ENCODE measurements at places on chromosomes 7 and 10.

DNA sequence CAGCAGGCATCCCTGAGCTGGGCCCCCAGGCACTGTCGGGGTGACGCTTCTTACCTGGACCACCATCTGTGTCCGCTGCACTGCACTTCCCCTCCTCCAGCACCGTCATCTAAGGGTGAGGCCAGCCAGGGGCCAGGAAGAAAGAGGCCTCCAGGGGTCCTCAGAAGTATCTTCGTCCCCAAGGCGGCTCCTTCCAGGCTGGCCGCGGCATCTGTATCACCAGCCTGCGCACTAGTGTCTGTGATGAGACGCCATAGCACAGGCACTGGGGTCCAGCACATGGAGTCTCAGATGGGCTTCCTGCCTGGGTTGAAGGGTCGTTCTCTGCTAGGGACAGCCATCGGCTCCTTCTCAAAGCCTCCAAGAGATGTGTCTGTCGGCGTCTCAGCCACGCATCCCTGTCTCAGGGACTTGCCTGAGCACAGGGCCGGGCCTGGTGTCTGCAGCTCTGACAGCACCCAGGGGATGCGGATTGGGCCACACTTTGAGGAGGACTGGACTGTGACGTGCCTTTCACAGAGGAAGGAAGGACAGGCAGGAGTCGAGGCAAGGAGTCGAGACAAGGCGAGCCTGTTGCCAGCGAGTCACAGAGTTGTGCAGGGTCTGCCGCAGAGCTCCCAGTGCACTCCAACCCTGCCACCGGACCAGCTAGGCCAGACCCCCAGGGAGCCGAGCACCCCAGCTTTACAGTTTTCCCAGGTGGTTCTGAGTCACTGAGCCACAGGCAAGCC lies 101.5 kb upstream of the DIP2C start:
- no peak for DNase-seq

- DNase-seq = no peak
Observed at GRCh38 chr7:95404316-95404865, 8.2 kb upstream of the PON3 start.

- DNase-seq = peak; percentile 90
Observed at GRCh38 chr10:24866604-24867583, 85.5 kb downstream of the PRTFDC1 start.

GRCh38 chr7:42492920-42493319 lies 255.9 kb upstream of the GLI3 start:
- DNase-seq = no peak

DNA sequence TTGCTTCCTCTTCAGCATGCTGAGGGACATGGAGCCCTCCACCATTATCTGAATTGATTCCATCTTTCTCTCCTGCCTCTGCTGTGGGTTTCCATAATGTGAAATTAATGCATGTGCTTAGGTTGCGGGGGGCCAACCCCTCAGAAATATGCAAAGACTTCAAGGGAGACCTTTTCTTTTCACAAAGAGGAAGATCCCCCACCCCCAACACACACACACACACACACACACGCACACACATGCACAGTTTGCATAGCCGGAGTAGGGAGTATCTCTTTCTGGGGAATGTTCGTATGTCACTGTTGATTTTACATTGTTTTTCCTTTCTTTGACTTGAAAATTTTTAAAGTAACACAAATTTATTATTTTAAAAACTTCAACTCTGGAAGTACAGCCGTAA lies 193.5 kb downstream of the MGMT start:
- no peak for DNase-seq

DNA sequence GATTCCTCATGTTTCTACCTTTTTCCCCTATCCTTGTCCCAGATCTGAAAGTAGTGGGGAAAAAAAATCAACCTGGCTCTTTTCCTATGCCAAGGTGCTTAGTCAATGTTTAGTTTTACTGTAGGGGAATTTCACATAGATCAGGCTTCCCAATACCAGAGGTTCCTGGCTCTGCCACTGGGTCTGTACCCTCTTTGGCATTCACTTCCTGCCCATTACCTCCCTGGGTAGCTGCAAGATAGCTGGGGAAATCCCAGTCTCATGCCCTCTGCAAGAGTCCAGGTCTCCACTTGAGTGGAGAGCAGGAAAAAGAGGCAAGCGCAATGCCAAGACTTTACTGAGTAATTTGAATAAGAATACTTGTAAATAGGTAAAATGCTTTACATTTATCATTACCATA lies 3.5 kb upstream of the BPGM start:
- DNase-seq = no peak

GRCh38 chr10:12806228-12807095 lies 195.1 kb downstream of the CCDC3 start:
- no peak for DNase-seq

GRCh38 chr10:126892226-126893175 lies 12.7 kb upstream of the DOCK1 start:
- DNase-seq = no peak

DNA sequence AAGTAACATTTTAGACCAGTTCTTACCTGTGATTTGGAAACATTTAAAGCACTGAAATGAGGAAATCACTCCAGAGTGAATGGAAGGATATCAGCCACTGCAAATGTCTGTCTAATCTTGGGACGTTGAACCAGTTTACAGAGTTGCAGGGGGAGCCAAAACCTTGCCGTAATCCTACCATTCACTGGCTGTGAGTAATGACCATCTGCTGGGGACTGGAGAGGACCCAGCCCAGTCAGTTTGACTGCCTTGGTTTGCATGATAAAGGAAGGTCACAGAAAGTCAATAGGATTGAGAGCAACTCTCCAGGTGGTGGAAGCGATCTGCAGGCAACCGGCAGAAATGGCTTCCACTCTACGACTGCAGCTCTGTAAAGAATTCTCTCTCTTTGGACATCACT lies 167.2 kb downstream of the AKR1D1 start:
- DNase-seq = no peak

- no peak for DNase-seq
Observed at GRCh38 chr10:4672201-4672600, 153.8 kb upstream of the AKR1E2 start.

GRCh38 chr7:17549406-17549805 lies 251.0 kb downstream of the AHR start:
- no peak for DNase-seq

GRCh38 chr10:35611750-35612149 lies 6.6 kb downstream of the GJD4 start:
- DNase-seq = no peak
